ENCODE measurements at places on chromosomes 6 and 20.

DNA sequence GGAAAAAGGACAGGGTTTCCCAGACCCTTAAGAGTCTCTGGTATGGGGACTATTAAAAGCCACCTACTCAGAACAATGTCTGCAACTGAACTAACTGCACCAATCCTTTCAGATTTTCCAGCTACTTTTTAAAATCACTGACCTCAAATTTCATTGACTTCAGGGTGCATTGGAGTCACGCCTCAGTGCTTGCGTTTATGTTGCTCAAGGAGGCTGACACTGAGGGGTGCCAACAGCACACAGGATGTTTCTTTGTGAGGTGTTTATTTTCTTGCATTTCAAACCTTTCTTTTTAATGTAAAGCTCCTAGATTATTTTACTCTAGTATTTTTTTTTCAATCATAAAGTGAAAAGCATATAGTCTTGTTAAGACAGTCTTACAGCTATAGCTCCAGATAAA is 402.0 kb upstream of the SLC35B3 start:
- no peak for DNase-seq

GRCh38 chr6:124961777-124962638 is at the start of gene RNF217:
Gene RNF217 (plus strand): TSS chr6:124962437. CDS start chr6:124962545, 108 bp downstream.
- no peak for DNase-seq

GRCh38 chr20:53734006-53734688 is 140.5 kb upstream of the ZNF217 start:
- no peak for DNase-seq

- DNase-seq, result no peak
Observed at GRCh38 chr6:28158318-28158717, 16.6 kb downstream of the ZKSCAN8 start.

DNA sequence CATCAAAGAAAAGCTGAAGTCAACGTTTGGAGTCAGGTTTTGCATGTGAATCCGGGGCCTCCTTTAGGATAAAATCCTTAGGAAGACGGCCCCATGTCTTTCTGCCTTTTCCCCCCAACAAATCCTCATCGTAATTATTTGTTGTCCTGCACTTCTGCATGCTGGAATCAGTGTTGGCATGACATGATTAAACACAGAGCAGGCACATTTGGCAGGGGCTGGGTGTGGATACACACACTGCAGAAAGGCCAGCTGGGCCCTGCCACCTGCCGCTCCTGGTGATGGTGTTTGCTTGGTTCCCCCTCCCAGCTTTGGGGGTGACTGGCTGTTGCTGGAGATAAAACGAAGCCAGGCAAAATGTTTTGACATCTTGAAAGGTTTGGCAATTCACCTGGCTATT is 46.3 kb upstream of the FOXA2 start:
- DNase-seq, result no peak

Data from CD4-positive, alpha-beta T cell treated with Interleukin-15 for 4 hours (primary cell).